ENCODE measurements at places on chromosomes 1 and 21.
A peak's percentile ranks its signal among the peaks of the same experiment; 100 is the strongest.

DNA sequence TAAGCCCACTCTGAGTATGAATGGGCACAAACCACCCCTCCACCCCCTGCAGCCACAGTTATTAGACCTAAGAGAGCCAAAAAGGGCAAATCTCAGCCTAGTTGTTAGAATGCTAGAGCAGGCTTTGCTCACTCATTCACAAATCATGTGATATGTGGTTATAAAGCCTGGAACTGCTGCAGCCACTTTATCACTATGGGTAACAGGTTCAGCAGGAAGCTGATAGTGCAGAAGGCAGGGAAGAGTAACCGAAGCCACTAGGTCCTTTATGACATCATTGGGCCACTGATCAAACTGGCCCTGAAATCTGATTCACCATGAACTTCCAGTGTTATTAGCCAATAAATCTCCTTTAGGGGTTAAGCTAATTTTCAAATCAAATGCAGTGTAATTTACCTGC lies 134.7 kb downstream of the GRIK1 start:
- no peak for DNase-seq

DNA sequence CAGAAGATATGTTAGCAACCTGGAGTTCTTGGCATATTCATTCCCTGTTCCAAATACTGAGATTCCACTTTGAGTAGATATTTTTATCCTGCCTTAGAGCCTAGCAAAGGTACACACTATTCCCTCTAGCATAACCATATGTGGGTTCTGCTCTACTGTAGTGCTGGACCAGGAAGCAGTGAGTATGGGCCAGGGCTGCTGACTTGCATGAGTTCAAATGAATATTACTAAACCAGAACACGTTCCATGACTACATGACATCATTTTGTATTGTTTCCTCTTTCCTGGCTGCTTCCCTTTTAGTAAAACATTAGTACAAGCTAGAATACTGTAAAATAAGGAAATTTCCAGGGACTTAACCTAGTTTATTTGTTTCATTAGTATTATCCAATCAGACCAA lies 41.1 kb downstream of the TNFSF18 start:
- no peak for DNase-seq

DNA sequence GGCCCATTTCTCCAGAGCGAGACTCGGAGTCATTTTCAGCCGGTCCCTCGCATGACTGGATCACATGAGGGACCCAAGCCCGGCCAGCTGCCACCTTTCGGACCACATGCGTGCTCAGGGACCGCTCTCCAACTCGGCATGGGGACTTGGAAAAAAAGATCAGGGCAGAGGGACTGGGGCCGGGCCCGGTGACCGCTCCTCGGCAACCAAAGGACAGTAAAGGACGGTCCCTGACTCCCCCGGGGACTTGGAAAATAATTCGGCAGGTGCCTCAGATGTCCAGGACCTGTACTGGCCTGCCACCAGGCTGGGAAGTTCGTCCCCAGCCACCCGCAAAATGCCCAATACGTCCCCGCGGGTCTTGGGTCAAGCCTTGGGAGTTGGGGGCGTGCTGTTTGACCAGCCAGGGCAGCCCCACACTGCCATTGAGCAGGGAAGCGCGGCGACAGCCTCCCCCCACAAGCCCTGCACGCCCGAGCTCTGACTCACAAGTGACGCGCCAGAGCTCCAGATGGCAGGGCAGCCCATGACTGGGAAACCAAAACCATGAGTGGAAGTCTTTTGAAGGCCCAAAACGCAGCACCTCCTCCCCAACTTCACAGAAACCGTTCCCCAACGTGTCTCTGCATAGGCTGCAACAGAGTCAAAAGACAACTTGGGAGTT lies 134.5 kb downstream of the LIPI start:
- DNase-seq: no peak

GRCh38 chr1:230797942-230798365 lies 50.8 kb downstream of the CAPN9 start:
- DNase-seq: peak; percentile 82

DNA sequence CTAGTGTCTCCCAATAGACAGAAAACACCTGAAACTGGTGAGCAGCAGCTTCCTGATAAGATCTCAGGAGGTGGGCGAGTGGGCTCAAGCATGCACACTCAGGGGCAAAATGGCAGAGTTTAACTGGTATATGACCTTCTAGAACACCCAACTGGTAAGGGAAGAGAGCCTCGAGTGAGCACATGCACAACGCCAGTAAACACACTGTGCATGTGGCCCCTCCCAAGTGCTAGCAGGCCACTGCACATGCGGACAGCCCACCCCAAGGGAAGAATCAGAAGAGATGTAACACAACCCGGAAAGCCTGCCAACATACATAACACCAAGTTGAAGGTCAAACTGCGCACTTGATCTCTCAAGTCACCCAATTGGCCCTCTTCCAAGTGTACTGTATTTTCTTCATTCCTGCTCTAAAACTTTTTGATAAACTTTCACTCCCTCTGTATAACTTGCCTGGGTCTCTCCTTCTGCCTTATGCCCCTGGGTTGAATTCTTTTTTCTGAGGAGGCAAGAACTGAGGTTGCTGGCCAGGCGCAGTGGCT lies 138.2 kb downstream of the GLUL start:
- DNase-seq: no peak

- DNase-seq: no peak
Observed at GRCh38 chr1:181083842-181084605, 4.5 kb upstream of the IER5 start.

DNA sequence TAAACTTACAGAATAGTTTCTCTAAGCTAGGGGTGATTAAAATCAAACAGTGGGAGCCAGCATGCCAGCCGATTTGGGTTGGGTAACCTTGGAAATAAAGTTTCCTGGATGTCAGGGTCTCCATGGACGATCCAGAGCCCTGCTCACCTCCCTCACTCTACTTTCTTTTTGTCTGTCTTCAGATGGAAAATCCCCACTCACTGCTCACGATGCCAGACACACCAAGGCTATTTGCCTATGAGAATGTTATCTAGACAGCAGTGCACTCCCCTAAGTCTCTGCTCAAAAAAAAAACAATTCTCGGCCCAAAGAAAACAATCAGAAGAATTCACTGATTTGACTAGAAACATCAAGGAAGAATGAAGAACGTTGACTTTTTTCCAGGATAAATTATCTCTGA lies 13.9 kb downstream of the SLAMF7 start:
- no peak for DNase-seq

GRCh38 chr21:41361786-41362604 lies at the start of gene MX2:
Gene MX2 (plus strand): TSS chr21:41362027. CDS start chr21:41376907, 14,880 bp downstream.
- DNase-seq: peak; percentile 10

DNA sequence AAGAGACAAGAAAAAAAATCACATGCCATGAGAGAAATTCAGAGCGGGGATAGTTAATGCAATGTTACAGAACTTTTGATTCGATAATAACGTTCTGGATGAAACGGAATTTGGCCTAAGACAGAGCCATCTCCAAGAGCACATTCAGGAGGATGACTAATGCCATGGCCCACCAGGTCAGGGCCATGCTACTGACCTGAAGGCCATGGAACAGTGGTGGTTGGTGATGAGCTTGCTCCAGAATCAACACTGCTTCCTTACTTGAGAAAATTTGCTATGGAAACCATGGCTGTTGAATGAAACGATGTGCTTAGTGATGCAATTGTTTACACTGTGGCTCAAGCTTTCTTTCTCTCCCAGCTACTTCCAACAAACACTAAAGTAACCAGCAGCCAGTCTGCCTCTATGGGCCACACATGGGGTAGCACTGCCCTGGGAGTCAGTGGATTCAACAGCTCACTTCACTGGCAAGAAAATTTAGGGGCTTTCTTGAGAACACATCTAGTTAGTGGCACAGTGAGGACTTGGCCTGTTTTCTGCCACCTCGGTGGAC lies 299.1 kb downstream of the PCP4 start:
- DNase-seq: no peak

GRCh38 chr1:205239078-205239477 lies 11.3 kb downstream of the TMCC2 start:
- no peak for DNase-seq

GRCh38 chr1:77783141-77783540 lies 3.7 kb downstream of the MIGA1 start:
- DNase-seq: no peak

GRCh38 chr1:229286099-229286766 lies 15.3 kb downstream of the RAB4A start:
- DNase-seq: no peak

DNA sequence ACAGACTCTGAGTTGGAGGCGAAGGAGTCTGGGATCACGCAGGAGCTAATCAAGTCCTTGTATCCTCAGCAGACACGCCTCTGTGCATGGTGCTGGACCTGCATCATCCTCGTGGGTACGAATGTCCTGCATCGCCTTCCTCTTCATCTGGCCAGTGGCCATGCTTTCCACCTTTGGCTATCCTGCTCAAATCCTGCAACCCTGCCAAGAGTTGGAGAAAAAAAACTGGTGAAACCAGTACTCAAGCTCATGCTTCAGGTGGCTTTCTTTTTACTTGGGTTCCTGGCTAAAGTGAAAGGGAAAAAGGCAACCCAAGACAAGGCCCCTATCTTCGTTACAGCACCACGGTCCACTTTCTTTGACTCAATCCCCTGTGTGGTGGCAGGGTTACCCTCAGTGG lies 8.9 kb downstream of the SETSIP start:
- DNase-seq: no peak

DNA sequence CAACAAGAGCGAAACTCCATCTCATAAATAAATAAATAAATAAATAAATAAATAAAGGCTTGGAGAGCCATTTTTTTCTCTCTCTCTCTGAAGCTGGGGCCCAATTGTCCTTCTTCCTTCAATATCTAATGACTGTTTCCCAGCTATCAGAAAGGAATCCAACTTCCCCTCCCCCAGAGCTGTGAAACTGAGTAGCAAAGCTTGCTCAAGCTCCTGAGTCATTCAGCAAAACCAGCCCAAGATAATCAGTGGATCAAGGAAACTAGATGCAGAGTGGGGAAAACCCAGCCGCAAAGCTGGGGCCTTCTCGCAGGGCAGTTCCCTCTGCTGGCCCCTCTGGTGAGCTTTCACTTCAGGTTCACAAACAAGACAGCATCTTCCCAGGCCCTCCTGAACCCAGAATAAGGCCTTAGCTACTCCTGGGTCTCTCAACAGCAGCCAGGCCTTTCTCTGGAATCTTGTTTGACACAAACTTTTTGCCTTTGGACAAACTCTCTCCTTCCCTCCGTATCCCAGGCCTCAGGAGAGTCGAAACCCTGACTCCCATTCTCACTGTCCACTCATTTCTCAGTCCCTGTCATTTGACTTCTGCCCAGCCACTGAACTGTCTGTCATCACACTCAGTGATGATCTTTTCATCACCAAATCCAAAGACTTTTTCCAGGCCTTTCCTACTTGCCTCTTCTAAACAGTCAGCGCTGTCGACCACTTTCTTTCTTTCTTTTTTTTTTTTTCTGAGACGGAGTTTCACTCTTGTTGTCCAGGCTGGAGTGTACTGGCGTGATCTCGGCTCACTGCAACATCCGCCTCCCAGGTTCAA lies 18.0 kb upstream of the PTP4A2 start:
- DNase-seq: no peak

- DNase-seq: no peak
Observed at GRCh38 chr1:114512595-114513280, 1.7 kb upstream of the TRIM33 start.

- DNase-seq: no peak
Observed at GRCh38 chr1:145889722-145890121, 4.1 kb upstream of the ANKRD35 start.

- DNase-seq: no peak
Observed at GRCh38 chr1:38003261-38004250, 1.8 kb downstream of the FHL3 start.

DNA sequence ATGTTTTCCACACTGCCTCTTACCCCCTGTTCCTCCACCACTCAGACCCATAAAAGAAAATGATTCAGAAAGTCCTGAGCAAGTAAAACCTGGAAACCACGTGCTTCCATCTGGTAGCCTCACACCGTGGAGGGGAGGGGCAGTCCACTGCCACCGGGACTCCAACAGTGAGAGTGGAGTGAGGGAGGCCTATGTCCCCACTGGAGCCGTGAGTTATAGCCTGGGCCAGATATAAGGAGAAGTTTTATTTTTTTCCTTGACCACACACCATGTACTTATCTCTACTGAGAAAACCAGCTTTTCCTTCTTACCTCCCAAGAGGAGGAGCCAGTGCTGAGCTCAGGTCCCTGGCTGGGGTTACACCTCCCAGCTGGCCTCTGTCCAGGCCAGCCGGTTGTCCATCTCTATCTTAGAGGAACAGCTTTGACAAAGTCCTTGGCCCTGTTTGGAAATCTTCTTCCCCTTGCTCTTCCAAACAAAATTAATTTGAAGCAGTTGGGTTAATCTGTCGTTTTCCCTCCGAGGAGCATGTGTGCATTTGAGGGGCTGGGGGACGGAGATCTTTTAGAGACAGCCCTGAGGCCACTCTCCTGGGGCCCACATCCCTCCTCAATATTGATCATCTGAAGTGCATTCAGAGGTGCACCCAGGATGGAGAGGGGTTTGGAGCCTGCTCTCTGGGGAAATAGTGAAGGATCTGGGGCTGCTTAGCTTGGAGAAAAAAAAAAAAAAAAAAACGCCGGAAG lies 49.1 kb upstream of the SERBP1 start:
- no peak for DNase-seq

GRCh38 chr1:43271186-43272118 lies 1.7 kb downstream of the TMEM125 start:
- DNase-seq: no peak

GRCh38 chr1:41024953-41025352 lies 3.4 kb upstream of the SLFNL1 start:
- DNase-seq: no peak

- no peak for DNase-seq
Observed at GRCh38 chr1:26132834-26133167, 21.2 kb downstream of the PDIK1L start.

DNA sequence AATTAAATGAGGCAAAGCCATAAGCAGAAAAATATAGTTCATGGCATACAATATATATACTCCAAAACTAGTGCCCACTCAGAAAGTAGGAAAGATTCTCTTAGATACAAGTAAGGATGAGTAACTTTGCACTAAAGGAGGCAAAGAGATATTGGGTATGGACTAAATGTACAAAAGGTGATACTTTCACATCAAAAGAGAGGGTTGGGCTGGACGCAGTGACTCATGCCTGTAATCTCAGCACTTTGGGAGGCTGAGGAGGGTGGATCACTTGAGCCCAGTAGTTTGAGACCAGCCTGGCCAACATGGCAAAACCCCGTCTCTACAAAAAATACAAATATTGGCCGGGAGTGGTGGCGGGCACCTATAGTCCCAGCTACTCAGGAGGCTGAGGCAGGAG lies 6.7 kb downstream of the KYAT3 start:
- no peak for DNase-seq

GRCh38 chr1:111758373-111758772 lies 2.7 kb downstream of the DDX20 start:
- no peak for DNase-seq

- DNase-seq: peak; percentile 16
Observed at GRCh38 chr21:31731056-31731856, 662 bp downstream of the SCAF4 start.

DNA sequence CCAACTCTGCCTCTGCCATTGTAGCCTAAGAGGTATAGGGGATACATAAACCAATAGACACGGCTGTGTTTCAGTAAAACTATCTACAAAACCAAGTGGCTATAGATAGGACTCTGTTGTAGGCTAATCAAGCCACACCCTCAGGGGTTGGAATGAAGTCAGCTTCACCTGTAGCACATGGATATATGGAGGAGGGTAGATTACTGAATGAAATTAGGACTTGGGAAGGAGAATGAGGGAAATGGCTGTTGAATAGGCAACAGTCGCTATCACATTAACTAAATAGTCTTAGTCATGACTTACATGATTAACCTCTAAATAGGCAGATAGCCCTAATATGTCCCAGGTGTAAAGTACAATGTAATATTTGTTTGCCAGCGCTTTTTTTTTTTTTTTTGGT lies 49.7 kb downstream of the DESI2 start:
- DNase-seq: no peak

All from putamen (tissue), 1 donor.